ENCODE measurements at places on chromosomes 4 and X. TPM values are rescaled to one million over a fixed set of nuclear protein-coding genes. Genes with fewer than 3 reads are reported as not detected.

DNA sequence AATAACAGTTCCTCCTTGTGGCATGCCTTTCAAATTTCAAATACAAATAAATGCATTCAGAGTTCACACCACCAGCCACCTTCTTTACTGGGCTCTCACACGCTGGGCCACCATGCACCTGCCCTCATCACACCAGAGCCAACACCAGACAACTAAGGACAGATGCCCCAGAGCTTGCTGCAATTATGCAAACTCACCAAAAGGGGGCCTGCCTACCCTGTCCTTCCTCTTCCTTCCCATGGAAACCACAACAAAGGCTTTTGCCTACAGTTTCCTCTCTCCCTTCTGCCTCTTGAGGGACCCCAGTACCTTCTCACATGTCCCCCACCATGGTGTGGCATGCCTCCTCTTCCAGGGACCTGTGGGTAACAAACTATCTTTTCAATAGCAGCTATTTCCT lies 1333.9 kb upstream of the TENM3 start:
- H3K4me1 ChIP-seq: no peaks in the 10 kb centered on the region
- H3K27ac ChIP-seq: no peak overlapping the region
- no peak for DNase-seq
- H3K36me3 ChIP-seq: no peaks in the 10 kb centered on the region
- no peaks in the 10 kb centered on the region for H3K27me3 ChIP-seq

DNA sequence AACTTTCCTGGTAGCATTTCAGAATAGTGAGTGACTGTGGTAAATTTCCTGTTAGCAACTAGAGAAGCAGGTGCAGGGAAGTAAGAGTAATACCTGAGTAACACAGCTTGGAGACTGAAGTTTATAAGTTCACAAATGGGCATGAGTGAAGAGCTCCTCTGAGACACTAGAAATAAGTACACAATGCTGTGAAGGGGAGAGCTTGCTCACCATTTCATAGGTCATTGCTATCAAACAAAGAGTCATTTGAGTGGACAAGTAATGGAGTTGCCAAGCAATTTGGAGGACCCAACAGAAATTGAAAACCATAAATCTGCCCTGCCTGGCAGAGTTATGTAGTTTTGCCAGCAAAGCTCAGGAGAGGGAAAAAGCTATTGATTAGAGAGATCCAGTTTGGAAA lies 523.6 kb downstream of the TRAM1L1 start:
- H3K4me3 ChIP-seq: no peak overlapping the region
- H3K4me1 ChIP-seq: no peaks in the 10 kb centered on the region
- H3K36me3 ChIP-seq: no peaks in the 10 kb centered on the region
- DNase-seq: no peak

DNA sequence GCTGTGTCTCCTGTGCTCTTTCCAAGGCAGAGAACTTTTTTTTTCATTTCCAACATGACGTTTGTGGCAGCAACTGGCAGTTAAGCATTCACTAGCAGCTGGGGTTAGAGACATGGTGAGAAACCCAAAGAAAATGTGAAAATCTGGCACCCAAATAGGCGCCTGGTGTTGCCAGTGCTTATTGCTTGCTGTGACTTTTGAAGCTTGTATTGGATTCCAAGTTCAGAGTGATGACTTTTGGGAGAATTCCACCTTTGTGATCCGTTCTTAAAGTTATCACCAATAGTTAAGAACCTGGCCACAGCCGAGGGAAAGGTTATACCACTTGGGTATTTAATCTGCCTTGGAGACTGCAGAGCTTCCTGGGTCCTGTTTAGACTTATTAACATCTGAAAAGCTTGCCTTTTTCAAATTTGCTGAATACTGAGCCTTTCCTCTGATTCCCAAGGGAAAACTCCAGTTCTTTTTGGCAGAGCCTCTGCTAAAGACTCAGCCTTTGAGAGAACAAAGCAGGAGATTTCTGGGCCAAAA lies 101.0 kb downstream of the OPHN1 start:
- no peaks in the 10 kb centered on the region for H3K36me3 ChIP-seq
- H3K4me1 ChIP-seq: peaks cover 3% of the 10 kb centered on the region
- no peak overlapping the region for H3K27ac ChIP-seq

The ASB5 gene
- 0.32 TPM for total RNA-seq

The SPANXN4 gene
- not detected for total RNA-seq

All from osteocyte (in vitro differentiated cells).